Fibroblast of skin of right quadriceps (primary cell): ENCODE measurements at places on chromosomes 11 and 22.

GRCh38 chr11:538431-539051 lies 1.2 kb downstream of the LRRC56 start:
- no peak for DNase-seq

- DNase-seq: no peak
Observed at GRCh38 chr11:80525663-80526405, 1085.0 kb upstream of the TENM4 start.

- no peak for DNase-seq
Observed at GRCh38 chr22:38191731-38192474, 9.9 kb upstream of the MAFF start.

DNA sequence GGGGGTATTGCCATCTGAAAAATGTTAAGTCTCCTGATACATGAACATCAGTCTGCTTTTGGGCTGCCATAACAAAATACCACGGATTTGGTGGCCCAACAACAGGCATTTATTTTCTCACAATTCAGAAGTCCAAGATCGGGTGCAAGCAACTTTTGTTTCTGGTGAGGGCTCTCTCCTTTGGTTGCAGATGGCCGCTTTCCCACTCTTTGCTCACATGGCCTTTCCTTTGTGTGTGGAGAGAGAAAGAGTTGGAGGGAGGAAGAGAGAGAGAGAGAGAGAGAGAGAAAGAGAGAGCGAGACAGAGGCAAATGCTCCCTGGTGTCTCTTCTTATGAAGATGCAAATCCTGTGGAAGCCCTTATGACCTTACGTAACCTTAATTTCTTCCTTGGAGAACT lies 2.5 kb upstream of the KRTAP5-2 start:
- no peak for DNase-seq
